ENCODE measurements at places on chromosomes 5 and 9.

DNA sequence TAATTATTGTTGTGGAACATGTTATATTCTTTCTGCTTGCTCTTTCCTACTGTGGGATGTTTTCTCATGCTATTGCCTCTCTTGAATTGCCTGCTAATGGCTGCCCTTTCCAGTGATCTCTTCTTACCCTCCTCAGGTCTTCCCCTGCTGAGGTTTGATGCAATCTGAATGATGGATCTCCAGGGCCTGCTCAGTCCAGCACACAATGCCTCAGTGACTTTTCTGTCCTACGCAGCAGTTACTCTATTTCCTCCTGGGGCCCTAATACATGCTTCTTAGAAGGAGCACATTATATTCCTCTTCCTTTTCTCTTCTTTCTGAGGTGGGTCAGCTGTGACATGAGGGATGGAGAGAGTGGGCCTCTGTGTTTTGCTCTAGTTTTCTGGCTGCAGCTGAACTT lies at the start of gene SPINK14:
Gene SPINK14 (plus strand): TSS at position 301 of the 400 bp plus-strand sequence. CDS start 1,187 bp downstream, outside the sequence.
- no peak for DNase-seq

DNA sequence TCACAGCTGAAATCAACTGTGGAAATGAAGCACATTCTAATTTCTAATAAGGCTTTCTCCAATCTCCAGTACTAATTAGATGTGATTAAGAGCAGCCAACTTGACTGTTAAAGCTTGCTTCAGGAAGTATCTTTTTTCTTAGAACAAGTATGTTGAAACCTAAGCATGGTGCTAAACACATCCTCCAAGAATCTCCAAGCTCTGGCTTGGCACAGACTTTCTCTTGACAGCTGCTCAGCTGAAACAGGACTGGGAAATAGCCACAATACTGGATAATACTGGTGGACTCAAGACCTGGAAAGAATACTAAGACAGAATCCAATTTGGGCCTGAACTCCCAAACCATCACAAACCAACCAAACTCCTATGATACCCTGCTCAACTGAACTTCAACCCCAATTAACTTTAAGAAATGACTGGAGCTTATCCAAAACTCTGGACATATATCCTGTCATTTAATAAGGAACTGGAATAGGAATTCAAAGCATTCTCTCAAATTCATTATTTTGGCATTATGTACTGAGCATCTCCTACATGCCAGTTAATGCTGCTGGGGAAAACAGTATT lies 16.2 kb downstream of the PRKAA1 start:
- peak; percentile 46 for DNase-seq

GRCh38 chr5:135578305-135578684 lies 496 bp downstream of the CXCL14 start:
- DNase-seq = no peak

GRCh38 chr5:1836891-1837880 lies 36.0 kb downstream of the NDUFS6 start:
- DNase-seq = no peak

DNA sequence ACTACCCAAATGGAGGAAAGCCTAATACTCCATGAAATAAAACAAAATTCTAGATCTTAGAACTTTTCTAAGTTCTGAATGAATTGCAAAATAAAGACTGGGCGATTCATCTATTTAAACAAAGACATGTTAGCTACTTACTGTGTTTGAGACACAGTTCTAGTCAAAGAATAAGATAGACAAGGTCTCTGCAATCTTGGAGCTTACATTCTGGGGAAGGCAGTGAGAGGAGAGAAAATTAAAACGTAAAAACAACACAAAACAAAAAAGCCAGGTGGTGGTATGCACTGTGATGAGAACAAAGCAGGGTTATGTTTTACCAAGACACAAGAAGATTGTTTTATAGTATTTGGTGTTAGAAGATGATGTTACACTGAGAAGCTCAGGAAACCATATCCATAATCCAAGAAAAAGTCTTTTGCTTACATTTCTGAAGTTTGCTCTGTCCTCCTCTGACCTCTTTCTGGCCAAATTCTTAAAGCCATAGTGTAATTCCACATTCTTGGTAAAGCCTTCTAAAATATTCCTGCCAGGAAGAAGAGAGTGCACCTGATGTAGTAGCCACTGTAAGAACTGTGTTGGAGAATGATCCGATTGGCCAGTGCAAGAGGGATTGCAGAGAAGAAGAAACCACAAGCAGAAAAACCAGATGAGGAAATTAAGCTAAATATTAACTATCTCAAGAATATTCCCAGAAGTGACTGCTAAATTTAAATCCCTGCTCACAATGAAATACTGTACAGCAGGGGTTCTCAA lies 218.4 kb downstream of the PCSK1 start:
- no peak for DNase-seq

- DNase-seq = no peak
Measured at GRCh38 chr5:34525761-34526160, 130.4 kb upstream of the RAI14 start.

DNA sequence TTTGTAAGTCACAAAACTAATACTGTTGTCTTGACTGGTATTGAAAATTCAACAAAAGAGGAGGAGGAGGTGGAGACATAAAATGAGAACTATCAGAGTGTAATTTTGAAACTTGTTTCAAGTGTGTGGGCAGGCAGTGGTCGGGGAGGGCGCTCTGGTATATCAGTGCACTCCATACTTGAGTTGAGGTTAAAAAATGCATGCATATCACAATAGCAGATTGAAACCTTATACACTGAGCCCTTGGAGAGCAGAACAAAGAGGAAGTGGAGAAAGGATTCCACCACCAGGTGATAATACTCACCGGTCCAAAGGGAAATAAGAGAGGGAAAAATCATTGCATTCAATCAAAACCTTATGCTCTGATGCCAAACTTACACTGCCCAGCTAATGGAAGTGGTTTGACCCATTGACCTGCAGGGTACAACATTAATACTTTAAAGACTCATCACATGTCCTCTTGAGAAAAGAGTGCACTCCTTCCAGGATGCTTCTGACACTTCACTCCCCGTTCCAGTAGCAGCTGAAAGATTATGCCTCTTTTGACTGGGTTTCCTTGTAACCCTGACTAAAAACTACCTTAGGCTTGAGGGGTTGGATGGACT lies 79.5 kb upstream of the FAM169A start:
- peak; percentile 55 for DNase-seq

GRCh38 chr5:39475881-39476842 lies 51.4 kb upstream of the DAB2 start:
- no peak for DNase-seq

DNA sequence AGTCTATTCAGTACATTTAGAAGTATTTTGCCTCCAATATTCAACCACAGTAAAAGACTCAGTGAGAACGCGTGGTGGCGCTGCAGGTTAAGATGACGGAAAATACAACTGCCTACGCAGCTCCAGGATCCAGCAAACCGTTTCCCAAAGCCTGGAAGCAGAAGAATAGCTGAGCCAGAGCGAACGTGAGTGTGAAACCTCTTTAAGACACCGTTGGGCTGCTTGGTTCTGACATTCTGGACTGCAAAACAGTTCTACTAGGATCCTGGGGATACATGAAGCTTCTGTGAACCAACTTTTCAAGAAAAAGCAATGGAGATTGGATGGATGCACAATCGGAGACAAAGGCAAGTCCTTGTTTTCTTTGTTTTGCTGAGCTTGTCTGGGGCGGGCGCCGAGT lies at the start of gene PCDHB16:
Gene PCDHB16 (plus strand): TSS at position 140 of the 400 bp plus-strand sequence. CDS start 173 bp downstream, at position 313.
- peak; percentile 72 for DNase-seq

GRCh38 chr9:136793086-136793946 lies 2.2 kb downstream of the TMEM141 start:
- DNase-seq = no peak

GRCh38 chr9:132582786-132583583 lies 579 bp downstream of the BARHL1 start:
- DNase-seq = peak; percentile 38

GRCh38 chr5:132420706-132421272 lies 51.3 kb downstream of the SLC22A5 start:
- no peak for DNase-seq

DNA sequence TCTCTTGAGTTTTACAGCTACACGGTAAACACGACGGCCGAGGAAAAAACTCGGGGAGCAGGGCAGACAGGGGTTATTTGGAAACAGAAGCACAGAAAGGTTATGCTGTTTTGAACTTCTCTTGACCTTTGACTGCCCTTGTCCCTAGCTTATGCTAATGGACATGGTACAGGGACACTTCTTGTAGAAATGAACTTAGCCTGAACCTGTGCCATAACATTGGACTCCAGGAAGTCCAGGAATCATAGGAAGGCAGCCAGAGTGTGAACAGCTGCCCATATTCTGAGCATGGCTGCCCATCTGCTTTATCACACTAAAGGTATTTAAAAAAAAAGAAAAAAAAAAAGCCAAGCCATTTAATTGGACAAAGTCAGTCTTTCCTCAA lies 46.1 kb downstream of the NR6A1 start:
- DNase-seq = no peak

DNA sequence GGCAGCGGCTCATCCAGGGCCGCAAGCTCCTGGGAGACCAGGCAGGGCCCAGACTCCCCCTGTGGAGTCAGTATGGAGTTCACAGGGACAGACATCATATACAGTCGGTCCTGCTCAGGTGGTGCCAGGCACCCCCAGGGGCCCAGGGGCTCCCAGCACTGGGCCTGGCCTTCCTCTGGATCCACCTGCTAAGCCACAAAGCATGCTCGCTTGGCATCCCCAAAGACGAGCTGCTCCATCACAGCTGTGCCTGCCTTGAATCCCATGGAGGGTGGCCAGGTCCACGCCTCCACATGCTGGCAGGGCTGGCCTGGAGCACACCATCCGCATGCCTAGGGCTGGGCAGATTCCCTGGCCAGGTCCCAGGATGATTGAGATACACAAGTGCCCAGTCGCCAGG lies 4.6 kb downstream of the BICD2 start:
- DNase-seq = peak; percentile 87

DNA sequence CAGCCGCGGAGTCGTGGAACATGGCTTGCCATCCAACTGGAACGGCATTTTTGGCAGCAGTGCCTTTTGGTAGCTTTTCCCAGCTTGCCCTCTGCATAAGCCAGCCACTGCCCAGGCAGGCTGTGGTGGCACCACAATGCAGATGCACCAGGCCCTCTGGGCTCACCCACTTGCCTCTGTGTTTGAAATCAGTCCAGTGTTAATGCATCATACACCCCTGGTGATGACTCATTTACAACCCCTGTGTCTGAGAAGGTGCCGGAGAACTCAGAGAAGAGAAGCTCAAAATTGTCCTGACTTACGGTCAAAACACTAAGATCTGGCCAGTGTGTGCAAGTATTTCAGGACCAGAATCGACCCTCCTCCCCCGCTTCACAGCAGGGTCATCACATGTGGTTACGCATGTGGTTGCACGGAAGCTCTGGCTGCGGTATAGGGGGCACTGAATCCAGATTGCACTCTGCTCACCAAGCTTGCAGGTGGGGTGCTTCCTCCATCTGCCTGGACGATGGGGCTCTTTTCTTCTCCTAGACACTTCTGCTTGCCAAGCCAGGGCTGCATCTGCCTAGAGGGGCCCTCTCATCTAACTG lies 66.5 kb upstream of the SMIM15 start:
- DNase-seq = peak; percentile 7

DNA sequence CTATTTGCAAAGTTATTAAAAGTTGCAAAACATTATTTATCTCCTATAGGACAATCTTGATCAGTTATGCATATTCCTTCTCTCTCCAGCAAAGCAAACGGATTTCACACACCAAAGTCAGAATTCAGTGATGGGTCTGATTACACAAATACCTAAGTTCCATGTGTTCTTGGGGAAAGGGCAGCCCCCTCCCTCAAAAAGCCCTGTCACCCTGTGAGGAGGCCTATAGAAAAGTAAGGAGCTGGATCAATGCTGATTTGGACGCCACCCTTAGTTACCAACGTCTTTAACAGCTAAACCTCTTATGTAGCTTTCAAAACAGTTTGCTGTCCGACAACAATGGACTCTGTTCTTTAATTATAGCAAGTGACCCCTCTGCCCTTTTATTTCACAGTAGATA lies 6.4 kb downstream of the ZNF608 start:
- peak; percentile 23 for DNase-seq

DNA sequence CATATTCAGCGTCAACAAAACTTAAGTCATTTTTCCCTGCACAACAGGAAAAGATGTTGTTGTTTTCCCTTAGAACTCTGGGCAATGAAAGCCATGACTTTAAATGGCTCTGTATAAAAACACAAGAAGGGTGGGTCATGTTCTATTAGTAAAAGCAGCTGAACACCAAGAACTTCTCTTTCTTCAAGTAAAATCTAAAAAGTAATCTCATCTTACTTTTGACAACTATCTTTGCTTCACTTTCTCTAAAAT lies 9.1 kb downstream of the PFDN1 start:
- no peak for DNase-seq

GRCh38 chr5:87782916-87783315 lies 370.2 kb upstream of the CCNH start:
- no peak for DNase-seq

DNA sequence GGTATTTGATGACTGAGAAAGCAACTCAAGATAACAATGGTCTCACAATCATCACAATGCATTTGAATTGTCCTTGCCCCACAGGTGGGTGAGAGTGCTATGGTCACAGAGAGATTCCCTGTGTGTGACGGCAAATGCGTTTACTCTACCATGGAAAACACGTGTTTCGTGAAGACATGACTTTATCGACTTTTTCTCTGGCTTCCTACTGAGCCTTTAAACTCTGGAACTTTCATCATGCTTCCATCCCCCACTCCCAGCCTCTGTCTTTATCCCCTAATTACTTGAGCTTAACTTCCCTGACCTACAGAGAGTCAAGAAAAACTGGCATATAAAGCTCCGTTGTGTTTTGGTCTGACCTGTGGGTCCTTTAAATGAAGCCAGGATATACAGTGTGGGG lies 414.1 kb upstream of the CLINT1 start:
- DNase-seq = no peak

GRCh38 chr5:119058979-119059529 lies 11.8 kb upstream of the DMXL1 start:
- no peak for DNase-seq

GRCh38 chr9:85730916-85731630 lies 10.7 kb downstream of the AGTPBP1 start:
- no peak for DNase-seq

- no peak for DNase-seq
Measured at GRCh38 chr9:108436448-108436847, 419.3 kb downstream of the ACTL7B start.

GRCh38 chr5:121109817-121110216 lies 645.7 kb downstream of the PRR16 start:
- no peak for DNase-seq

DNA sequence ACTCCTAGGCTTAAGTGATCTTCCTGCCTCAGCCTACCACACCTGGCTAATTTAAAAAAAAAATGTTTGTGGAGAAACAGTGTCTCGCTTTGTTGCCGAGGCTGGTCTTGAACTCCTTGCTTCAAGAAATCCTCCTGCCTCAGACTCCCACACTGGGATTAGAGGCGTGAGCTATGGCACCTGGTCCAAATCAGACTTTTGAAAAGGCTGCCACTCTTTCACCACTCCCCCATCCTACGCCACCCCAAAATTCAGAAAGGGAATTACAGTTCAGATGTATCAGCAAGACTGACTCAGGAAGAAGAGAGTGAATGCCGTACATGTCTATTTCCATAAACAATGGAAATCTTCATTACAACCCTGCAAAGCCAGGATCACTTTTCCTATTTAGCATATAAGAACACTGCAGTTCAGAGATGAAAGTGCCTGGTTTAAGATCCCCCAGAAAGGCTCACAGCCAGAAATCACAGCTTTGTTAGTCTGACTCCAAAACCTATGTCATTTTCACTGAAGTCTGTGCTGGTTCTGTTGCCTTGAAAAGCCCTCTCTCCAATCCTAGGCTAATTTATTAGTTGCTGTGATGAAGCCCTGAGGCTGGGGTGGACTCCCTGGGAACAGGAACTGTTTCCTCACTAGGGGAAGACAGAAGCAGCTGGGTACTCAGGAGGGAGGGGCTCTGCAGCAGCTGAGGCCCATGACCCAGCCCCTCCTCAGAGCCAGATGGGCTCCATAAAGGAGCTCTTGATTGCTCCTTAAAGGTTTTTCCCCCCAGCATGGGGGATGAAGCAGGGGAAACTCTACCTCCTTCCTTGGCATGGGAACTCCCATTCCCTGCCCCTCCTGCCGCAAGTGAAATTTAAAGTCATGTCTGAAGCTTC lies 3.1 kb downstream of the FBLL1 start:
- DNase-seq = no peak

Measured in cerebellar cortex (tissue), 1 donor.